ENCODE measurements at places on chromosomes 4 and X.

DNA sequence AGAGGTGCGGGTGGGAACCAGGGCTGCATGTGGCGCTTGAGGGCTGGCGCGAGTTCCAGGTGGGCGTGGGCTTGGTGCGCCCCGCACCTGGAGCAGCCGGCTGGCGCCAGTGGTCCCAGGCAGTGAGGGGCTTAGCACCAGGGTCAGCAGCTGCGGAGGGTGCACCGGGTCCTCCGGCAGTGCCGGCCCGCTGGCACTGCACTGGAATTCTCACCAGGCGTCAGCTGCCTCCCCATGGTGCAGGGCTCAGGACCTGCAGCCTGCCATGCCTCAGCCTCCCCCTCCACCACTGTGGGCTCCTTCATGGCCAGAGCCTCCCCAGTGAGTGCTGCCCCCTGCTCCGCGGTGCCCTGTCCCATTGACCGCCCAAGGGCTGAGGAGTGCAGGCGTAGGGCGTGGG, 174.0 kb downstream of the ADAM29 start:
- DNase-seq = no peak

- no peak for DNase-seq
Observed at GRCh38 chr4:155999725-156000124, 46.1 kb upstream of the CTSO start.

GRCh38 chr4:15226203-15226602, 201.6 kb upstream of the C1QTNF7 start:
- DNase-seq = no peak

DNA sequence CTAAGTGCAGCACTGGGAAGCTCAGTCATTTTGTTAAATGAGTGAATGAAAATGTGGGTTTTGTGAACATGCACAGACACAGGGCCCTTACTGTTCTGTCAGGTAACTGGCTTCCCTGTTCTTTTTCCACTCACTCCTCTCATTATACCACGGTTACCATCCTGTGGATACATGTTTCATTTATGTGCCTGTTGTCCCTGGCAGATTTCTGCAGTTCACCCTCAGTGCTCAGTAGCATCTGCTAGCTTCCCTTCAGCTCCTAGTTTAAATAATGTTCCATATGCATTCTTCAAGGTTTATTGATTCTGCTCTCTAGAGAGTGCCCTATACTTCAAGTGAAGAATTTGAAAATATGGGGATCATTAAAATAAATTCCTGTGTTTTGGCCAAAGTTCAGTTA, 1634.3 kb upstream of the ADGRL3 start:
- no peak for DNase-seq

GRCh38 chrX:96480081-96480480, 204.6 kb upstream of the DIAPH2 start:
- DNase-seq = no peak

GRCh38 chr4:19683426-19683825, 568.3 kb upstream of the SLIT2 start:
- no peak for DNase-seq

DNA sequence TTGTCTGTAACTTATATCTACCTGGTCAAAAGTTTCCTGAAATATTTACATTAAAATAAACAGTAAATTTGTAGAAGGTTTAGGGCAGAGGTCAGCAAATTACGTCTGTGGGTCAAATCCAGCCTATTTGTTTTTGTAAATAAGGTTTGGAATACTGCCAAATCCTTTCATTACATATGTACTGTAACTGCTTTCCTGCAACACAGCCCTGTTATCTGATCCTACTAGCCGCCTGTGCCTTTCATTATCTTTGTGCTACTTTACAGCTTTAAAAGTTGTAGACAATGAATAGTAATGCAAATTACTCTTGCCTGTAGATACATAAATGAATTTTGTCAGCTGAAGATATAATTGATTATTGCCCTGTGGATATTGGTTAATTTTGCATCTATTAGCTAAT, 369.6 kb upstream of the SLC7A11 start:
- no peak for DNase-seq

GRCh38 chr4:152357206-152357605, 178.7 kb downstream of the FBXW7 start:
- DNase-seq = peak; percentile 54

DNA sequence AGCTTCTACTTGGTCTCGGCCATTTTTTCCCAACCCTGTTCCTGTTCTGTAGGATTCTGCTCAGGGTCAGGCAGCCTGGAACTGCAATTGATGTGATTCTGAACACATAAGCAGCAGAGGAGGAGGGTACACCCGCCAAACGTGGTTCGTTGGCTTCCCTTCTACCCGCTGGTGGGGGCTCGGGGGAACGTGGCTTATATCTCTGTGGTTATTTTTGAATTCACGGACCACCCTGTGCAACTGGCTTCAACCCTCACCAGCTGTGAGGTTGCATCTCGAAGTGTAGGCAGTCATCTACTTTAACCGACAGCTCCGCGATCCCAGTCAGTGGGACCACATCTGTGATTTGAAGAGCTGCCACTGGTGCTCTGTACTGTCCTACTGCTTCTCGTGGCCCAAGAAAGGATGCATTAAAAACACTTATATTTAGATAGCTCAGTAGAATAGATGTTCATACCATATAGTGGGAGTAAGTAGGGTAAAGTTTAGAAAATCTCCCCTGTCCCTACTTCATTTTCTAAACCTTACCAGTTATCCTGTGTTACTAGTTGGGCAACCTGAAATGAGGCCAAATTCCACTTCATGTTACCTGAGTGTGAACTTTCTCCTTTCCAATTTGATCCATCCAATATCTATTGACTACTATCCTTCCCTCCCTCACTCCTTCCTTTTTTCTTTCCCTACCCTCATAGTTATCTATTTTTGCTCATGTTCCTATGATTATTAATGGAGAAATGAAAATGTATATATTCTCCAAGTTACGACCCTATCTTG, 80.4 kb upstream of the BCOR start:
- DNase-seq = no peak

Data from lower lobe of right lung (tissue), 2 donors.